ENCODE measurements at places on chromosomes 1 and 21. TPM values are rescaled to one million over a fixed set of nuclear protein-coding genes. Genes with fewer than 3 reads are reported as not detected.

The ZNF648 gene
- 0.17 TPM for total RNA-seq

- DNase-seq: no peak
- no peak overlapping the region for H3K4me3 ChIP-seq
- H3K4me1 ChIP-seq: peaks cover 10% of the 10 kb centered on the region
Observed at GRCh38 chr1:119655154-119655553, 7.1 kb upstream of the ZNF697 start.

DNA sequence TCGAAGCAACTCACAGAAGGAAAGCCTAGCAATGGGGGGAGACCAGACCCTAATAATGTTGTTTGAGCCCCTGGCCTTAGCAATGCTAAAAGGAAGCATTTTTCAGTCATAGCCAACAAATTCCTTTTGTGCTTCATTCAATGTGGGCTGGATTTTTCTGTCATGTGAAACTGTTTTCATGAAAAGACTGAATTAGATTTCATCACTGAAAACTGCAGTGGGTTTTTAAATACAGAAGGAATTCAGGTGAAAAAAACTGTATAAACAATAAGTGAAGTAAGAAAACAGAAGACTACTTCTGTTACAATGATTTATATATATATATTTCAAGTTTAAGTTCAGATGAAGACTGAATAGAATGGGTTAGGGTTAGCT is 204.8 kb downstream of the SMYD3 start:
- no peak for DNase-seq
- H3K36me3 ChIP-seq: no peaks in the 10 kb centered on the region
- H3K4me1 ChIP-seq: peaks cover 8% of the 10 kb centered on the region
- no peak overlapping the region for H3K4me3 ChIP-seq
- H3K27me3 ChIP-seq: no peaks in the 10 kb centered on the region

DNA sequence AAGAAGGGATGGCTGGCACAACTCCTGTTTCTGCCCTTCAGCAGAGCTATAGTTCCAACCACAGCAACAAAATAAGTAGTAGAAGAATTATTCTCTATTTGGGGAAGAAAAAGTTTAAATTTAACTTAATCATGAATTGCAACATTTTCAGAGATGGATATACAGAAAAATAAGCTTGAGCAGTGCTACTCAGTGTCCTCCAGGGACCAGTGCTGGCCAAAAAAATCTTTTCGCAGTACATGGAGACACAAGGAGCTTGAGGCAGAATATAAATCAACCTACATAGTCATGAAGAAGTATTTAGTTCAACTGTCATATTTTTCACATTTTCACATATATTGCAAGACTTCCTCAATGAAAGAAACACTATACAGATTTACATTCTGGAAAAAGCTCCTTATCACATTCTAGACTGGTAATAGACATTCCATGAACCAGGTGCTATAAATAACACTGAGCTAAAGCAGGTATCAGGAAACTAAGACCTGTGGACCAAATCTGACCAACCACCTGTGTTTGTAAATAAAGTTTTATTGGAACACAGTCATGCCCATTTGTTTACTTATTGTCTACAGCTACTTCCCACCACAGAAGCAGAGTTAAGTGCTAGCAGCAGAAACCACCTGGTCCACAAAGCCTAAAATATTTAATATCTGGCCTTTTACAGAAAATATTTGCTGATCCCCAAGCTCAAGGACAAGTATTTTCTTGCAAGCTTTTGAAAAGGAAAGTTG is 101.9 kb downstream of the RGS21 start:
- no peak overlapping the region for H3K4me3 ChIP-seq
- H3K27me3 ChIP-seq: no peaks in the 10 kb centered on the region
- no peak for DNase-seq
- no peaks in the 10 kb centered on the region for H3K4me1 ChIP-seq

The HSPB7 gene
- not detected for total RNA-seq

- H3K27ac ChIP-seq: no peak overlapping the region
- no peak overlapping the region for H3K4me3 ChIP-seq
- no peak for DNase-seq
- peaks cover 27% of the 10 kb centered on the region for H3K36me3 ChIP-seq
Observed at GRCh38 chr1:19197845-19198244, 12.2 kb downstream of the UBR4 start.

GRCh38 chr21:44551340-44551961 is at the start of gene KRTAP10-2:
Gene KRTAP10-2 (minus strand): TSS chr21:44551505. CDS start chr21:44551458, 47 bp downstream.
- H3K27ac ChIP-seq: no peak within 1 kb of the TSS
- H3K4me3 ChIP-seq: no peak within 1 kb of the TSS
- peaks cover 9% of the 10 kb centered on the region for H3K4me1 ChIP-seq
- H3K36me3 ChIP-seq: no peaks in the 10 kb centered on the region
- H3K27me3 ChIP-seq: peaks cover 100% of the 10 kb centered on the region

- H3K36me3 ChIP-seq: no peaks in the 10 kb centered on the region
- no peaks in the 10 kb centered on the region for H3K4me1 ChIP-seq
- no peak for DNase-seq
- H3K4me3 ChIP-seq: no peak overlapping the region
- no peak overlapping the region for H3K27ac ChIP-seq
Observed at GRCh38 chr1:11458811-11459275, 20.1 kb upstream of the DISP3 start.

DNA sequence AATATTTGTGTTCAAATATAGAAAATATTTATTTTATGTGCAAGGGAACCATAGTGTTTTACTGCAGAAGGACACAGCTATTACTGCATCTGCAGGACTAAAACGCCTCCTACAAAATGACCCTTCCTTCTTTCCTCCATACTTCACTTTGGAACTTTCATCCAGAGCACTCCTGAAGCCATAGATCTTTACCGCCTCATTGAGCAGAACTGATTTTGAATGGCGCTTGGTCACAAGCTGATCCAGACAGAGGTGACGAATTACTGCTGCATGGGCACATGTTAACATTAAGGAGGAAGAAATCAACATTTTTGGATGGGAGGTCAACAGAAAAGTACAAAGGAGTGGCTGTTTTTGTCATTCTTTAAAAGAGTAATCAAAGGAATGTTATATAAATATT is 931.6 kb downstream of the NCAM2 start:
- DNase-seq: no peak
- no peak overlapping the region for H3K4me3 ChIP-seq
- no peaks in the 10 kb centered on the region for H3K4me1 ChIP-seq
- H3K27me3 ChIP-seq: no peaks in the 10 kb centered on the region
- H3K36me3 ChIP-seq: no peaks in the 10 kb centered on the region
- H3K27ac ChIP-seq: no peak overlapping the region
